ENCODE measurements at places on chromosomes 4 and X. TPM values are rescaled to one million over a fixed set of nuclear protein-coding genes. Genes with fewer than 3 reads are reported as not detected.

The ATP6AP2 gene
- total RNA-seq, result 112 TPM

The RHOXF1 gene
- total RNA-seq, result 3.6 TPM

The GPR82 gene
- total RNA-seq, result not detected

The POU4F2 gene
- not detected for total RNA-seq

DNA sequence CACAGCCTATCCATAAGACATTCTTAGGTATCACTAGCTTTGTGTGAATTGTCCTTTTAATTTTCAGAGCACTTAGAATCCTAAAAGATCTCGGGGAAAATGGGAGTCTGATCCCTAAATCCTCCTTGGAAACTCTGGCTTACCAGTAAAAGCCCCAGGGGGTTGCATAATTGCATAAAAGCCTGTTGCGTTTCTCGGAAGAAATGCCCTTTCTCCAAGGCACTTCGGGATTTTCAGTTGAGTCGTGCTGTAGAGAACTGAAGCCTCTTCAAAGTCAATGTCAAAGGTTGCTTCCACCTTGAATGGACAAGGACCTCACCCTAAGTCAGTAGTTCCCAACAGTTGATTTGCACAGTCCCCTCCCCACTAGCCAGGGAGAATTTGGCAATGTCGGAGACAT, 20.8 kb downstream of the FAM184B start:
- no peaks in the 10 kb centered on the region for H3K4me1 ChIP-seq
- no peak overlapping the region for H3K27ac ChIP-seq
- DNase-seq, result no peak
- H3K4me3 ChIP-seq, result no peak overlapping the region
- no peaks in the 10 kb centered on the region for H3K36me3 ChIP-seq
- H3K27me3 ChIP-seq, result no peaks in the 10 kb centered on the region

DNA sequence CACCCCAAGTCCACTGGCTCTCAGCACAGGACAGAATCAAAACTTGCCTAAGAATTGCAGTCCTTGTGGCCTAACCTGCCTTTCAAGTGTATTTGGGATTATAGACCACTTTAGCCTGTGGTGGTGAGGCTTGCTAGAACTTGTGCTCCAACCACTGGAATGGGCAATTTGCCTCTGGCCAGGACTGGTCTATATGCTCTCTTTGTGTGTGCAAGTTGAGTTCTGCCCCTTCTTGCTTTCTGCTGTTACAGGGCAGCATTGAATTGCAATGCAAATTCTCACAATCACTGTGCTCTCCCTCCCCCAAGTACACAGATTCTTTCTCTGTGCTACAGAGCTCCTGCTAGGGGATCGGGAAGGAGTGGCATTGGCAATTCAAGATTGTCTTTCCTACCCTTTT, 233.6 kb upstream of the DIPK2B start:
- no peaks in the 10 kb centered on the region for H3K36me3 ChIP-seq
- H3K27ac ChIP-seq, result no peak overlapping the region
- no peak overlapping the region for H3K4me3 ChIP-seq
- DNase-seq, result no peak
- H3K4me1 ChIP-seq, result no peaks in the 10 kb centered on the region

DNA sequence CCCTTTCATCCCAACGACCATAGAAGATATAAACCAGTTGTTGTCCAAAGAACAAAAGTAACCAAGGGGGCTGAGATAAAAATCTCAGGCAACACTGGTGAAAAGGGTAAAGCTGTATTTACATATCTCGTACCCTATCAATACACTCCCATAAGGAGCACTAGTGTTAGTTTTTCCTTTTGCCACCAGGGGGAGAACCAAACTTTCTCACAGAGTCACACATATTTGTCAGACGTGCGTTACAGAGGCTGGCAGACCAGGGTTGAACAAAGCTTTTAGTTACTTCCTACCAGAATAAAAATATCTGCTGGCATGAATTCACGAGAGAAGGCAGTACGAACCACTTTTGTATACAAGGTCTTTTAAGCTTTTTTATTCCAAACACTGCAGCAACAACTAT, 88.3 kb downstream of the AMELX start:
- no peak overlapping the region for H3K4me3 ChIP-seq
- H3K27ac ChIP-seq, result peak overlapping the region; percentile 34
- DNase-seq, result no peak
- H3K36me3 ChIP-seq, result no peaks in the 10 kb centered on the region
- H3K27me3 ChIP-seq, result no peaks in the 10 kb centered on the region
- peaks cover 3% of the 10 kb centered on the region for H3K4me1 ChIP-seq

GRCh38 chr4:114368751-114369150, 229.9 kb upstream of the UGT8 start:
- no peaks in the 10 kb centered on the region for H3K4me1 ChIP-seq
- no peaks in the 10 kb centered on the region for H3K36me3 ChIP-seq
- H3K4me3 ChIP-seq, result no peak overlapping the region
- no peak overlapping the region for H3K27ac ChIP-seq
- no peaks in the 10 kb centered on the region for H3K27me3 ChIP-seq
- DNase-seq, result no peak

- H3K36me3 ChIP-seq, result no peaks in the 10 kb centered on the region
- DNase-seq, result no peak
- no peaks in the 10 kb centered on the region for H3K27me3 ChIP-seq
Observed at GRCh38 chr4:63316633-63317032, 1092.6 kb downstream of the TECRL start.

DNA sequence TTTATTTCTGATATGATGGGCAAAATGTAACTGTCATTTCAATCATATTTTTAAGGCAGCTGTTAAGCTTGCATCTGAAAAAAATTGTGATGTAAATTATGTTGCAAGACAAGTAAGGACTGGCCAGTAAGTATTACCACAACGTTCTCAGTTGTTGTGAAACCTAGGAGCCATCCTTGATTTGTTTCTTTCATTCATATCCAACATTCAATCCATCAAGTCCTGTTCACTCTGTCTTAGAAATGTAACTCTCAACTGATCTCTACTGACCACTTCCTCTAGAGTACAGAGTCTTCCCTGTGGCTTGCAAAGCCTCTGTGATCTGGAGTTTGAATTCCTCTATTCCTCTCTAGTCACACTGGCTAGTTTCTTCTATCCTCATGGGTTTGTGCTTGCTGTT, 161.4 kb upstream of the MAD2L1 start:
- no peaks in the 10 kb centered on the region for H3K4me1 ChIP-seq
- H3K27ac ChIP-seq, result no peak overlapping the region
- no peak for DNase-seq
- no peak overlapping the region for H3K4me3 ChIP-seq

All from suprapubic skin (tissue), 4 donors.